ENCODE measurements at places on chromosomes 2 and 18. TPM values are rescaled to one million over a fixed set of nuclear protein-coding genes. Genes with fewer than 3 reads are reported as not detected.

DNA sequence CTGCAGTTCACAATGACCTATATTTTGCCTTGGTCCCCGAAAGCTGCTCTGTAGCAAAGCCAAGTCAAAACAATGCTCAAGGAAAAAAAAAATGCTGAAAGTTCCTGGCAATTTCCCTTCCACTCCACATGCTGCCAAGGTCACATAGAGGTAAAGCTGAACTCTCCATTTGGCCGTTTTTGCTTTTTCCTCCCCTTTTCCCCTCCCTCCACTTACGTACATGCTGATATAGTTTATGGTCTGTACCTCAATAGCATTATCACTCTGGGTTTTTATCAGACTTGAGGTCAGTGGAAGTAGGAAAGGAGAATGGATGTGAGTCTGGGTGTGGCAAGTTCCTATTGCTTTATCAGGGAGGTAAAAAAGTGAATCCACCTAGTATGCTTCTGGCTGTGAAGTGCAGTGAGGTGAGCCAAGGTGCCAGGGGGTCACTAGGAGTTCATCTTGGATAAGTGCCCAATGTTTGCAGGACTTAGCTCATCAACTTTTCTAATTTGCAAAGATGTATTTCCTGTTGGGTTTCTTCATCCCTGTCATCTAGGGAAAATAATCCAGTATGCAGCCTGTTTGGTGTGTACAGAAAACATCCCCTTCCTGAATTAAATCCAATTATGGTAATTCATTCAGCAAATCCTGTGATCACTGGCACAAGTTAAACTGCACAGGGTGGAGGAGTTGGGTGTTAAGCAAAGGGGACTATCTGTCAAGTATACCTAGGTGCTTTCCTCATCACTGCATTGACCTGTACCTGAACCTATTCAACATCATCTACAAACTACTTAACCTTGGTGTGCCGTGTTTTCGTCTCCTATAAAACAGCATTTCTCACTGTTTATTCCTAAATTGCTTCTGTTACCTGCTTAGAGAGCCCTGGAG is 124.3 kb upstream of the CYP26B1 start:
- no peak for DNase-seq

FOXI3 gene
- total RNA-seq = not detected

GRCh38 chr18:25827961-25828561 is 262.4 kb downstream of the SS18 start:
- DNase-seq = no peak

DNA sequence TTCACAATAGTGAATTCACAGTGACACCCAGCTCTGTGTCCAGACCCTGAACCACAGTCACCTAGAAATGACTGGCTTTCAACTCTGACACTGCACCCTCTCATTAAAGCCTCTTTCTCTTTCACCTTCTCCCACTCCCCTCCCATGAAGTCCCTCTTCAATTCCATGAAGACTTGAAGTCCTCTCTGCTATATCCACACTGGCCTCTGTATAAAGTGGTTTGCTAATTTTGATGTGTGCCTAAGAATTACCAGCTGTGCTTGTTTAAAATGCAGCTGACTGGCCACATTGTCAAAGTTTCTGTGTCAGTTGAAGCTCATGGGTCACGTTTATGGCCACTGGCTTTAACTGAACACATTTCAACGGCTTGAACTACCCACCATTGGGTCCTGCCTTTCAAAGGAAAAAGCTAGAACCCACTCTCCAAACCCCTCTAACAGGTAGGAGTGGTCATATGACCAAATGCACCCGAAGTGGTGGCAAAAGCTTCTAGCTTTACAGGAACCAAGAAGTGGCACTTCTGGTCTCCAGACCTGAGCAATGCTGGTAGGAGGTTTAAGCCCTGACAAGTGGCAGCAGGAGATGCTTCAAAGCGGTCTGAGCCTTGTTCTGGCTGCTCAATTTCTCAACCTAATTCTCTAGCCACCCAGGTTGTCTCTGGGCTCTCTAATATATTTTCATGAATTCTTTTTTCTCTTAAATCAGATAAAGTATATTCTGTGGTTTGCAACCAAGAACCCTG is 34.2 kb downstream of the B4GALT6 start:
- DNase-seq = no peak

GRCh38 chr2:38430597-38431207 is 53.6 kb upstream of the ATL2 start:
- DNase-seq = no peak

ABCG5 gene
- total RNA-seq = not detected

- DNase-seq = no peak
Observed at GRCh38 chr2:144996225-144996795, 476.4 kb upstream of the ZEB2 start.

TEX44 gene
- total RNA-seq = not detected

DNA sequence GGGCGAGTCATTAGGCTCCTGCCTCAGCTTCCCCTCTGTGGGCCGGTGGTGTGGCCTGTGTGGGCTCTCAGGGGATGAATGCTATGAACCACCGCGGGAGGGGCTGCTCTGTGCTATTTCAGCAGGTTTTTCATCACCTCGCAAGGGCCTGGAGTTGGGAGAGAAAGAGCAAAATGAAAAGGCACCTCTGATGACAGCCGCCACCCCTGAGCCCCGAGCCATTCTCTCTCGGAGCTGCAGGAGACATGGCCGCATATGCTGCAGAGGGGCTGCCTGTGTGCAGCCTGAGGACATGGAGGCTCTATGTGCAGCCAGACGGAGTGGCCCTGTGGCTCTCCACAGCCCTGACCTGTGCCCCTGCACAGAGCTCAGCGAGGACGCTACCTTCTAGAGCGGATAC is 96.2 kb upstream of the CTDP1 start:
- DNase-seq = no peak

DNA sequence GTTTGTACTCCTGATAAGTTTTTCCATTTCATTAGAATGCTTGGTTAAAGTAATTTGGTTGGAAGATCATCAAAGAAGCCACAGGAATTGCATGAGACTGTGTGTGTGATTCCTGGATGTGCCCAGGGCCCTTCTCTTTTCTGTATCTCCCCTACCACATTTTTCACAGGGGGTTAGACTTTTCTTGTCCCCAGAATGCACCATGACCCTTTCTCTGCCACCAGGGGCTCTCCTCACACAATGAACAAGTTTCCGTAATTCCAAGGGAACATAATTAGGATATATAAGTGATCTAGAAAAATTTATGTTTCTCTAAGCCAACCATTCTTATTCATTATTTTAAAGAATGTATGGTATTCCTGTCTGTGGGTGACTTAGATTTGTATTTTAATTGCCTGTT is 291.8 kb downstream of the NEDD4L start:
- no peak for DNase-seq

Measured in CD8-positive, alpha-beta memory T cell (primary cell).